Activated CD4-positive, alpha-beta memory T cell treated with anti-CD3 and anti-CD28 coated beads for 36 hours (primary cell): ENCODE measurements at places on chromosomes 1 and 21. TPM values are rescaled to one million over a fixed set of nuclear protein-coding genes. Genes with fewer than 3 reads are reported as not detected.
A peak's percentile ranks its signal among the peaks of the same experiment; 100 is the strongest.

C2CD4D gene
- total RNA-seq: 3.9 TPM

LCE2B gene
- total RNA-seq: not detected

KRTAP19-1 gene
- not detected for total RNA-seq

GSTM1 gene
- not detected for total RNA-seq

AQP10 gene
- total RNA-seq: not detected

FTCD gene
- total RNA-seq: 0.22 TPM

FAM72D gene
- 20.1 TPM for total RNA-seq

RASSF5 gene
- 203 TPM for total RNA-seq

PKN2 gene
- total RNA-seq: 17.9 TPM

LCE1E gene
- not detected for total RNA-seq

PDIK1L gene
- total RNA-seq: 14.9 TPM

DNA sequence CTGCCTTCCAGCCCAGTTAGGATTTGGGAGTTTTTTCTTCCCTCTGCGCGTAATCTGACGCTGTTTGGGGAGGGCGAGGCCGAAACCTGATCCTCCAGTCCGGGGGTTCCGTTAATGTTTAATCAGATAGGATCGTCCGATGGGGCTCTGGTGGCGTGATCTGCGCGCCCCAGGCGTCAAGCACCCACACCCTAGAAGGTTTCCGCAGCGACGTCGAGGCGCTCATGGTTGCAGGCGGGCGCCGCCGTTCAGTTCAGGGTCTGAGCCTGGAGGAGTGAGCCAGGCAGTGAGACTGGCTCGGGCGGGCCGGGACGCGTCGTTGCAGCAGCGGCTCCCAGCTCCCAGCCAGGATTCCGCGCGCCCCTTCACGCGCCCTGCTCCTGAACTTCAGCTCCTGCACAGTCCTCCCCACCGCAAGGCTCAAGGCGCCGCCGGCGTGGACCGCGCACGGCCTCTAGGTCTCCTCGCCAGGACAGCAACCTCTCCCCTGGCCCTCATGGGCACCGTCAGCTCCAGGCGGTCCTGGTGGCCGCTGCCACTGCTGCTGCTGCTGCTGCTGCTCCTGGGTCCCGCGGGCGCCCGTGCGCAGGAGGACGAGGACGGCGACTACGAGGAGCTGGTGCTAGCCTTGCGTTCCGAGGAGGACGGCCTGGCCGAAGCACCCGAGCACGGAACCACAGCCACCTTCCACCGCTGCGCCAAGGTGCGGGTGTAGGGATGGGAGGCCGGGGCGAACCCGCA is at the start of gene PCSK9:
Gene PCSK9 (plus strand): TSS at position 207 of the 741 bp plus-strand sequence. CDS start 290 bp downstream, at position 497.
- DNase-seq: no peak

DNA sequence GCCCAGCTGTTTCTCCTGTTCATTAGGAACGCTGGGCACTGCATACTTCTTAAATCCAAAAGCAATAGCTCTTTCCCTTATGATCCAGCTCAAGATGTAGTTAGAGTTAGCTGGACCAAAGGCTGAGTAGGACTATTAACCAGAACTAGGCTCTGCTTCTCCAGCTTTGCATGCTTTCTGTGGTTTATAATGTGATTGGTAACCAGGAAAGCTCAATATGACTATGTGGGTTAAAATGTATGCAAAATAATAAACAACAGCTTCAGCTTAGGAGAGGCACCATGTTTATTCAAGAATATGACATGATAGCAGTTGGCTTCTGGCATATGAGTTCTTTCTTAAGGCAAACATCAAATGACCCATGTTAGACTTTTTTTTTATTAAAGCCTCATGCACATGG is 73.8 kb downstream of the LYPLAL1 start:
- no peak for DNase-seq

- no peak for DNase-seq
These were observed 488.2 kb upstream of the PTBP2 start for GRCh38 chr1:96233422-96233821.

DNA sequence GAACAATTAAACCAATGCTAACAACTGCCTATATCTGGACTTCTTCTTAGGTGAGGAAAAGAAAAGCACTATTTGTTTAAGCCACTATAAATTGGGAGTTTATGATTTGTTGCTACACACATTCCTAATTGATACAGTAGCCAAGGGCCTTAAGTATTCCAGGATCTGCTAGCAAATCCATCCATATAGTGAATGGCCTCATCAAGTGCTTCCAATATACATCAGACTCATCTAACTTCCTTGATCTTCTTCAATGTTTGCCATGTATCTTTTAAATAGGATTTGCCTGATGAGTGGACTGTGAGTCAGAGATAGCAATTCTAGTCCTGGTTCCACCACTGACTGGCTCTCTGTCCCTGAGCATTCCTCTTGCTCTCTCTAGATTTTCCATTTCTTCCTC is 430.2 kb downstream of the OMA1 start:
- DNase-seq: no peak

GRCh38 chr1:8791819-8792218 is 25.6 kb downstream of the RERE start:
- DNase-seq: no peak

GRCh38 chr21:34782506-34783360 is 113.9 kb downstream of the CLIC6 start:
- DNase-seq: no peak

GRCh38 chr21:35683664-35684304 is 376.5 kb downstream of the SETD4 start:
- DNase-seq: no peak

GRCh38 chr1:39086386-39086785 is 60.2 kb downstream of the NDUFS5 start:
- DNase-seq: no peak

DNA sequence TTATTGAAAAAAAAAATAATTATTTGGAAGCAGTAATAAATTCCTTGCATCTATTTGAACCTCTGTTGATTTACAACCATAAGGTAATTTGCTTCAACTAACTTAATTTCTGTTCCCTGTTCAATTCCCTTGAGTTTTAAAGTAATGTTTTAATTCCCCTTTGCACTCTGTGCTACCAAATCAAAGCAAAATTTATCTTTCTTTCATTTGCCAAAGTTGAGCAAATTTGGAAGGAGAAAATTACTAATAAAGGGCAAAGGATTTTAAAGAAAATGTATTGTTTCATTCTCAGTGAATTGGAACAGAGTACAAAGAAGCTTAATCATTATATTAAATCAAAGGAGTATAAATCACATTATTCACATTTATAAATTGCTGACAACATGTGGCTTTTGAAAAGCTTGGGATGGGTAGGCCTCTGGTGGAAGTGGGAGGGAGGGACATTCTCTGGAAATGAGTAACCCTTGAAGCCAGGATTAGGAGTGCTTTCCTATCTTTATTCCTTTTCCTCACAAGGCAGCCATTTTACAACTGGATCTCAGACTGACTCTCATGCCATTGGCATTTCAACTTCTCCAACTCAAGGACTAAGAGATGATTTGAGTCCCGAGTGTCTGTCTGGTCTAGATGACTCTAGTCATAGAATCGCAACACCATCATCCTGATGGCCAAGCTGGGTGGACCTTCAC is 331.6 kb upstream of the DUSP10 start:
- no peak for DNase-seq

DNA sequence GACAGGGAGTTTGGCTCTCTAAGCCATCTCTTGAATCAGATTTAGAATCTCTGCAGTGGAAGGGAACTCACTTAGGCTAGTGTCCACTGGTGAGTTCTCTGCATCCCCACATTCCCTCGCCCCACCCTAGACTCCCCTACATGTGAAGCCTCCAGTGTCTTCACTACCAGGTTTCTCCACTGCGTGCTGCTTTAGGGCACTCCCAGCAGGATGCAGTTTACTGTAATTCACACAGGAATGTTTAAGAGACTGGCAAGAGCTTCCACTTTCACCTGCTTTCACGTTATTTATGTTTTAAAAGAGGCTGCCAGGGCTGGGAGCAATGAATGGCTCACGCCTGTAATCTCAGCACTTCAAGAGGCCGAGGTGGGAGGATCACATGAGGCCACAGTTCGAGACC is 60.2 kb downstream of the KAZN start:
- no peak for DNase-seq

- DNase-seq: no peak
These were observed 55.7 kb downstream of the WNT9A start for GRCh38 chr1:227891955-227892488.

GRCh38 chr1:198677871-198678270 is 39.0 kb downstream of the PTPRC start:
- no peak for DNase-seq

DNA sequence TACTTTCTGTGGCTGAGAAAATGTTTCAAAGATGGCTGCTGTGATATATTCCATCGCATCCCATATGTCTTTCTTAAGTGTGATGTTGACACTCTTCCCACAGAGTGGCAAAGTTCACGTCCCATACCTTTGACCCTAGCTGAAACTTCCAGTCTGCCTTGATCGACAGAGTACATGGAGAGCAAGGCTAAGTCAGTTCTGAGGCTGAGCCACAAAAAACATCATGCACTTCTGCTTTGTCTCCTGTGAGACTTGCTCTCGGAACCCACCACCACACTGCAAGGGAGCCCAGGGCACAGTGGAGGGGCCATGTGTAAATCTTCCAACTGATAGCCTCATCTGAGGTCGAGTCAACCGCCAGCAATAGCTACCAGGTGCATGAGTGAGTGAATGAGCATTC is 431.9 kb upstream of the RUNX1 start:
- no peak for DNase-seq

DNA sequence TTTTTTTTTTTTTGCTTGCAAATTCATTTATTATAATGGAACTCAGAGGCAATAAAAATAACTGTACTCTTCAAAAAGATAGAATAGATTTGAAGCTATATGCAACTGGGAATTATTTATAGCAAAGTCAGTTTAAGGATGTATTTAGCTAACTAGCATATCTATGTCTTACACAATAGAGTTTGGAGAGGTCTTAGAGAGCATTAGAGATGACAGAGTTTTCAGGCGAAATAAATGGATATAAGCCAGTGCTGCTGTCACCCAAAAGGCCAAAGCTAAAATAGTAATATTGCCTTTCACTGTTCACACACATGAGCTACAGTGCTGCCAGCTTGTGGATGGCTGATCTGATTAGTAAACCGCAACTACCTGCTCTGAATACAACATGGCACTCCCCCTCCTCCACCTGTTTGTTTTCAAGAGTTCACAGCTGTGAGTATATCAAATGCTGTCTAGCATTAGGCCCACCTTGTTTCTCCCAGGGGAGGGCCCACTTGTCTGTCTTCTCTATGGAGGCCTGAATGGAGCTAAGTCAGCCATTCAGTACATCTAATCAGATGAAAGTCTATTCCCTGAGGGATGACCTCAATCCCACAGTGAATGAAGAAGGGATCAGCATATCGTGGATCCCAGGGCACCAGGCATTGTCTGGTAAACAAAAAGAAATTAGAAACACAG is 25.2 kb upstream of the SSX2IP start:
- no peak for DNase-seq

- no peak for DNase-seq
These were observed 9.2 kb downstream of the DNASE2B start for GRCh38 chr1:84407524-84407923.

DNA sequence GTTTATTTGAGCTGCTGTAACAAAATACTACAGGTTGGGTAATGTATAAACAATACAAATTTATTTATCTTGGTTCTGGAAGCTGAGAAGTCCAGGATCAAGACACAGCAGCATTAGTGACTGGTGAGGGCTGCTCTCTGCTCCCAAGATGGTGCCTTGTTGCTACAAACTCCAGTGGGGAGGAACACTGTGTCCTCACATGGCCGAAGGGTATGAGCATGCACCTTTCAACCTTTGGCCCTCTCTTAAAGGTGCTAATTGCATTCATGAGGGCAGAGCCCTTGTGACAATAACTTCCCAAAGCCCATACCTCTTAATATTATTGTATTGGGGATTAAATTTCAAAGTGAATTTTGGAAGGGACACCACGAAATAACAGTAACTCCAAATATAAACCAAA is 55.3 kb upstream of the ATP1B1 start:
- DNase-seq: no peak

GRCh38 chr1:103283371-103283770 is 175.0 kb upstream of the COL11A1 start:
- DNase-seq: no peak

DNA sequence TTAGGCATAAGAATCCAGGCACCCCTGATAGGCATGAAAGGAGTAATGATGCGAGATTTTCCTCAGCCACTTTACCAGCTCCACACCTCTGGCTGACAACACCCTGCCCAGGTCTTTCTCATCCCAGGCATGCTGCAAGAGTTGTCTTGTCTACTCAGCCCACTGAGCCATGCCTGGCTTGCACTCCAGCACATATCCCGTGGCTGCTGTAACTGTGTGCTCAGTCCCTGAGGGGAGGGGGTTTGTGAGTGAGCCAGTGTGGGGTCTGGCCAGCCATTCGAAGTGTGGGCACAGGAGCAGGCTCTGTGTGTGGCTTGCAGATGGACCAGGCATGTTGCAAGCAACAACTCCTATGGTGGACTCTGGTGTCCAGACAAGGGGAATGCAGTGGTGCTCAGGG is 529.6 kb downstream of the ADGRL2 start:
- DNase-seq: no peak

GRCh38 chr1:156804026-156804425 is 12.6 kb downstream of the SH2D2A start:
- no peak for DNase-seq

- no peak for DNase-seq
These were observed 95.9 kb upstream of the COA6 start for GRCh38 chr1:234277161-234277868.

DNA sequence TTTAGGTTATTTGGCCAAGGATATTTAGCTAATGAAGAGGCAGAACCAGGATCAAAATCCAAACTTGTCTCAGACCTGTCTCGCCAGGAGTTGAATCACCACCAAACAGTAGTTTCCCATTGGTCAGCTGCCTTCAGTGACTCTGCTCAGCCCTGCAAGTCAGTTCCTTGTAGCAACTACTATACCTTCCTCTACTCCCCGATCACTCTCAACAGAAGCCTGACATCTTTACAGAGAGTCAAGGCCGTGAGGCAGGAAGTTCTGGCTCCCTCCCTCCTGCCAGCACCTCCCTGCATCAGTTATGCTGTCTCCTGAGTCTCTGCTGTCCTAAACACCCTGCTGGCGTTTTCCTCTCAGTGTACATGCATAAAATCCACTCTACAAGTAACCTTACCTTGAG is 13.2 kb downstream of the PSMD4 start:
- no peak for DNase-seq

DNA sequence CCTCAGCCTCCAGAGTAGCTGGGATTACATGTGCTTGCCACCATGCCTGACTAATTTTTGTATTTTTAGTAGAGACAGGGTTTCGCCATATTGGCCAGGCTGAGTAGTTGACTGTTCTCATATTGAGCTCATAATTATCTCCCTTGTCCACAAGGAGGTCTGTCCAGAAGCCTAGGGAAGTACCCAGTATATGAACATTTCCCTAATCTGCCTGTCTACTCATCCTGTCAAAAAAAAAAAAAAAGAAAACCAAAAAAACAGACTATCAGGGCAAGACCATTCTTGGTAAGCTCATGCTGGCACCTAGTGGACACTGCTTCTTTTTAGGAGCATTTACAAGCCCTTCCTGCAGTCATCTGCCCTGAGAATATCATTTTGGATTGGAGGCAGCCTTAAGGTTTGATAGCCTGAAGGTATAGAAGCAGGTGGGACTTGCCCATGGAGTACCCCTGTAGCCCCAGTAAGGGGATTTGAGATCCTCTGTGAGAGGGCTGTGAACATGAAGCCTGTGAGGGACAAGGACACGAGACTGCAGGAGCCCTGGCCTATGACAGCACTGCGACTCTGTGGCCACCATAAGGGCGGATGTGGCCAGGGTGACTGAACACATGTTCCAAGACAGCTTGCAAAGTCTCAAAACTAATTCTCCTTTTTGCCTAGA is 10.8 kb upstream of the DUSP12 start:
- DNase-seq: peak; percentile 75

GRCh38 chr1:15355968-15356625 is 53.6 kb upstream of the EFHD2 start:
- DNase-seq: no peak
